ENCODE measurements at places on chromosomes 1 and 21.

DNA sequence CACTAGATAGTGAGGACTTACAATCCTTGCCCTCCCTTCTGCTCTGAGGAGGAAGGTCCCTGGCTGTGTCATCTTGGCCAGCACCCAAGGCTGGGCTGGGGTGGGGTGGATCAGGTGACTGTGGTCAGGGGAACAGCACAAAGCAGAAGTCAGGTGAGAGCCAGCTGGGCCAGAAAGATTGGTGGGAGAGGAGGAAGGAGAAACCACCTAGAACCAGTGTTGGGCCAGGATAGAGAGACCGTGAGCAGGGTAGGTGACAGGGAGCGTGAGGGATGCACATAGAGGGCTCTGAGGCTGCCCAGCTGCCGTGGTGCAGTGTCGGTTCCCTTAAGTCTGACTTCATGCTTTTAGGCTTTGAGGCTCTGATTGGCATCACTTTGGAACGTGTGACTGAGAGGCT is 22.7 kb downstream of the NCF2 start:
- no peak for DNase-seq

DNA sequence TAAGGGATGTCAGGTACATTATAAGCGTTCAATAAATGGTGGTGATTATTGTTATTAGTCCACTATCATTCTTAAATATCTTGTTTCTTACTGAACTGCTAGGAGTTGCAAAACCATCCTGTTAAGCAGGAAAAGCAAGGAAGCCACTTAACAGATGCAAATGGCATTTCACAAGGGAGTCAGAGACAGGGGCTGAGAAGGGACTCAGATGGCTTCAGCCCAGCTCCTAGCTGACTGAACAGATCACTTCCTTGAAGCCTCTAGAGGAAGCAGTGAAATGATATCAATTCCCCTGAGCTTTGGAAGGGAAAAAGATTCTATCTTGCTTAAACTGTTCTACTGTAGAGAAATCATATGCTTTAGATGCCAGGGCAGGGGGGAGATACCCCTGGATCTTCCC is 151.5 kb downstream of the ST6GALNAC5 start:
- DNase-seq: no peak

- no peak for DNase-seq
Observed at GRCh38 chr1:36573445-36573844, 90.7 kb upstream of the CSF3R start.

DNA sequence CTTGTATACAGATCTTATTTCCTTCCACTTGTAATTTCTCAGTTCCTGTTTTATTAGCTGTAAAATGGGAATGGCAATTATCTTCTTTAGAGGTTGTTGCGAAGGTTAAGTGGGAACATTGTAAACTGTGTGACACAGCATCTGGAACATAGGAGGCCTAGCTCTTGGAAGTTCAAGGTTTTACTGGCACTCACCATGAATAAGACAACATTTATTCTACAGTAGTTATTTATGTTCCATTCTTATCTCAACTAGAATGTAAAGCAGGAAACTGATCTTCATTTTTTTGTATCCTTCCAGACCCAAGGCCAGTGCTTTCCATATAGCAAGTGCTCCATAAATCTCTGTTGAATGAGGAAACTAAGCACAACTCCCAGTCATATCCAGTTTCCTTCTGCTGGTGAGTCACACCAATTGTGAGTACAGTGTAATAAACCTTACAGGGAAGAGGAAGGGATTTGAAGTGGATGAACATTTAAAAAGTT is 1.4 kb downstream of the BCL10 start:
- DNase-seq: no peak

DNA sequence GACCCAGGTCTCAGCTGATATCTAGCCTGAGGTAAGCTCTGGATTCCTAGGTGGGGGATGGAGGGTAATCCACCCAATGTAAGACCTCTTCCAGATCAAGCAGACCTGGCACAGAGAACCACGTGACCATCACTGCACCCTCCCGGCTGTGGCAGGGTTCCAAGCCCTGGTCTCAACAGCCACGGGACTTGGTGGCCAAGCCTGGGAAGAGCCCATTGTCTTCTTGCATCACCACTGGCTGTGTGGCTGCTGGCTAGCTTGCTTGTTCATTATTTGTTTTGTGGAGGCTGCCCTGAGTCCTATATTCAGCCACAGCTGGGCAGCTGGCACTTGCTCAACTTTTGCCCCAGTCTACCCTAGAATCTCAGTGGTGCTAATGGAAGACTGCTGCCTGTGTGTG is 24.1 kb upstream of the NFASC start:
- no peak for DNase-seq

- no peak for DNase-seq
Observed at GRCh38 chr1:53025034-53025768, 36.8 kb upstream of the PODN start.

DNA sequence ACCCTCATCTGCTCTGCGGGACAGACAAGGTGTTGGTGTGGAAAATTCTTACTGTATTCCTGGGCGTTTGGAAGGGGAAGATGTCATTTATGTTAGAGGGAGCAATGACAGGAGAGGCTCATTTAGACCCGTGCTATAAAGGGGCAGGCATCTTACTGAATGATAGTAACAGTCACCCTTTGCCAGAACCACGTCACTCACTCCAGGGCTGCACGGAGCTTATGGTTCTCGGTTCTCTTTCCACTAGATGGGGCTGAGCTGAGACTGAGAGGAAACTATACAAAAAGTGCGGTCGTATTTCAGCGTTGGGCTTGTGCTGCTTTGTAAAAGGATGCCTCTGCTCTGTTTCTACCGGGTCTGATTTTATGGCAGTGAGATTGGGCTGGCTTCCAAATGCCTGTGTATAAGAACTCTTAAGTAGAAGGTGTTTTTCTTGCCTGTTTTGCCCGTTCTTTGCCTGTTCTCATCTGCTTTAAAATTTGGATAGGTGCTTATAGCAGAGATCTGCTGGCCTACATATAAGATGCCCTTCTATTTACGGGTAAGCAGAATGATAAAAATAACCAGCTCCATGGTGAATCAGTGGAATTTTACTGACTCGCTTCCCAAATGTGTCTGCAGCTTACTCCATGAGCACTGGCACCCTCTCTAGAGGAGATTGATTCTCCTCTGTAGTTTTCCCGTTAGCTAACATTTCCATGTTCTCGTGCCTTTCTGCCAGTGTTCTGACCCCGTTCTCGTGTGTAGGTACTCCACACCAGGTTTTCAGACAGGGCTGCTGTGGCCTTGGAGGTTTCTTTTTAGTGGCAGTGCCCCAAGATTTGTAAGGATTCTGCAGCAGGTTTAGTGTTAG is 55.9 kb downstream of the MRPS6 start:
- no peak for DNase-seq

DNA sequence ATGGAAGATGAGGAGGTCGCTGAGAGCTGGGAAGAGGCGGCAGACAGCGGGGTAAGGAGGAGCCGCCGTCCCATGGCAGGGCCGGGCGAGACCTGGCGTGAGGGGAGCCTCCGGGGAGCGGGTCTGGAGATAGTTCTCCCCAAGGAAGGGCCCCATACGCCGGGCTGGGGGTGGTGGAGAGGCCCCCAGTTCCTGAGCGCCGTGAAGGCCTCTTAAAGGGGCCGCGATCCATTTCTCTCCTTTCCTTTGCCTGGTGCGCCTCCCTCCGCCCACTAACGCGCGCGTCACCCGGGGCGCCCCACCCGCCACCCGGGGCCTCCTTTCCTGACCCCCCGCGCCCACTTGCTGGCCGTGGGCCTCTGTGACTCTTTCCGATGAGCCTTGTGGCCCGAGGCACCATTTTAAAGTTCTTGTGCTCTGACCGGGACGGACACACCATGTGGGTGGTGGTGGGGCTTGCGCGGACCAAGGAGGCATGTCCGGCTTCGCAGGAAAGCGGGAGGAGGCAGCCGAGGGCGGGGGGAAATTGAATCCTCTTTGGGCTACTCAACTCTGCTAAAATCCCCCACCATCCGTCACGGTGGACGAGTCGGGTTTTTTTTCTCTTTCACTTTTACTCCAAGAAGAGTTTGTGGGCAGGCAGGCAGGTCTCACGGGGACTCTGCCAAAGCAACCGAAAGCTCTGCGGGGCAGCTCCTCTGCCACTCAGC is 371 bp downstream of the SZRD1 start:
- DNase-seq: peak; percentile 93

DNA sequence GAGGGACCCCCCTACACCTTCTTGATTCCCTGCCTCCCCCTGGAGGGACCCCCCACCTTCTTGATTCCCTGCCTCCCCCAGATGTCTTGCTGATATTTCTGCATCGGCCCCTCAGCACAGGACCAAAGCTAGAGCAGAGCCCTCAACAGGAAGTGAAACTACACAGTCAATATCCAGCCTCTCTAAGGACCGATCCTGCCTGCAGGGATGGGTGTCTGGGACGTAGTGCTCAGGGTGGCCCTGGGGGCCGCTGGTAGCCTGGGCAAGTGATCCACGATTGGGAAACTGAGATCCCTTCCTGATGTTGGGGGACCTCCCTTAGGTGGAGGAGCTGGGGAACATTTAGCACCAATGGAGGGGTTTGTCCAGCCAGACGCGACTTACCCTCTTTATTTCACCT is 3.9 kb upstream of the LEFTY2 start:
- peak; percentile 1 for DNase-seq

- no peak for DNase-seq
Observed at GRCh38 chr1:244413736-244414135, 38.0 kb downstream of the ADSS2 start.

GRCh38 chr1:203597331-203598090 is 29.1 kb upstream of the ATP2B4 start:
- DNase-seq: no peak

DNA sequence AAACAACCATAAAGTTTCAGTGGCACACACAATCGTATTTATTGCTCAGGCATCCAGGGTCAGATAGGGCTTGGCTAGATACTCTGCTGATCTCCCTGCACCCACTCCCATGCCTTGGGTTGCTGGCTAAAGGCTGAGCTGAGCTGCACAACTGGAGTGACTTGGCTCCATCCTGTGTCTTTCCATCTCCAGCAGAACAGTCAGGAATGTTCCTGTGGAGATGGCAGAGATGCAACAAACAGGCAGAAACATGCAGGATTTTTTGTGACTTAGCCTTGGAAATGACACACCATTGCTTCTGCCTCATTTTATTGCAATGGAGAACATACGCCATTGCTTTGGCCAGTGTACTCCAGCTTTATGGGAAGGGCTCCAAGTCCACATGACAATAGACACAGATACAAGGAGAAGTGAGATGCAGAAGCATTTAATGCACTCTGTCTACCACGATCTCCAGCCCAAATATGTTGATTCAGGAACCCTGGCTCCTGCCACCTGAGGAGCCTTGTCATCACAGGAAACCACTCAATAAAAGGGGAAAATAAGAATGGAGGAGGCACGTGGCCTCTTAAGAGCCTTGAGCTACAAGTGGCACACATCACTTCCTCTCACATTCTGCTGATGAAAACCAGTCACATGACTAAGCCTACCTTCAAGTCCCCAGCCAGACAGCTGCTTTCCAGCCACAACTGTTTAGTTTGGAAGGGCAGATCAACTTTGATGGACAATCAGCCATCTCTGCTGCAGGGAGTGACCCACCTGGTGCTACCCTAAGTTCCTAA is 10.1 kb upstream of the GUCA2B start:
- DNase-seq: no peak

- no peak for DNase-seq
Observed at GRCh38 chr1:41795205-41795762, 123.4 kb downstream of the HIVEP3 start.

- DNase-seq: no peak
Observed at GRCh38 chr1:53396573-53397268, 62.5 kb upstream of the DMRTB1 start.

DNA sequence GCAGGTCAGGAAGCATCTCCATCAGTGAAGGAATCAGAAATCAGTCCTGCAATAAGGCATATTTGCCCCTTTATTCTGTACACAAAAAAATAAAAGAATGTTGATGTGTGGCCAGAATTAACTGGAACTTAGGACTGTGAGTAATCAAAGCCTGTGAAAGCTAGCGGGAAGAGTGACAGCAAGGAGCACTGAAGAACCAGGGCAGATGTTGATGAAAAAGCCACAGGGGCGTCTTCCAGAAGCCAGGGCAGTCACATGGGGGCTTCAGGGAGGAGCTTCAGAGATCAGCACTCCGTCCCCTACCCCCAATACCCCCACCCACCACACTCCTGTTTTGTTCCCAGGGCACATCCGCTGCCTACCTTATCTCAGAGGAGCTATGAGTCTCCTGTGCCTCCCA is 502.8 kb downstream of the AJAP1 start:
- no peak for DNase-seq

DNA sequence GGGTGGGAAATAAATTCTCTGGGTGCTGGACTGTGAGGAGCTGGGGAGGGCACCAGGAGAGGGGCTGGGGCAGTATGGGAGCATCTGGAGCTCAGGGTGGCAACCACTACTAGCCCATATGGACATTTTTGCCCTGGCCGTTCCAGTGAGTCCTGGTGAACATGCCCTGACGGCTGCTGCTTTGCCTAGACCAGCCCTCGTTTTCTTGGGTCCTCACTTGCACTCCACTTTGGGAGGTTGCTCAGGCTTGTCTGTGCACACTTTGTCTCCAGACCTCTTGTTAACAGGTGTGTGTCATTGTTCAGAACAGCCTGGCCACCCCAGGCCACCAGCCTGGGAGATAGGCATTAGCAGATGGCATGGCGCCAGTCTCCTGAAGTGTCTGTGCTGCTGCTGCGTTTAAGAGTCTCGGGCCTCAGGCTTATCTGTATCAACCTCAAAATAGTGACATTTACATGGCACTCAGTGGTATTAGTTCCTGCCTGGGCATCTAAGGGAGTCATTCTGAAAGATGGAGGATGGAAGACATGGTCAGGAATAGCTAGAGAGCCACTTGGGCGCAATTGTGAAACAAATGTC is 190.5 kb downstream of the PTPRU start:
- DNase-seq: no peak

DNA sequence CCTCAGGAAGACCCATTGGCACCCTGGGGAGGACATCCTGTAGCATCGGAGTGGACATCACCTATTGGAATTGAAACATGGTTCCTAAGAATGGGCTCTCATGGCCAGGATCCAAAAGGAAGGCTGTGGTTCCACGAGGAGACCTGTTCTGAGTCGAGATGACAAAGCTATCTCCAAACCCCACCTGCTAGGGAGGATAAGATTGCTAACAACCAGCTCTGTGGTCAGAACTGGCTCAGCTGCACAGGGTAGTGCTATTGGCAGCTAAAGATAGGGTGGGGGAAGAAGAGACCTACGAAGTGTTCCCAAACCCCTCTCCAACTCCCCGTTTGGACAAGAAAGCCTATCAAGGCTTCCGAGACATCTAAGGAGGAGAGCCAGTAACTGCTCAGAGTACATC is 17.7 kb upstream of the C8B start:
- no peak for DNase-seq
